Neural crest cell (in vitro differentiated cells): ENCODE measurements at places on chromosomes 7 and 10. TPM values are rescaled to one million over a fixed set of nuclear protein-coding genes. Genes with fewer than 3 reads are reported as not detected.

- no peak for DNase-seq
These were observed 345.2 kb upstream of the SHH start for GRCh38 chr7:156157409-156158012.

GRCh38 chr7:131203291-131203976 is 124.2 kb upstream of the MKLN1 start:
- DNase-seq: no peak

DNA sequence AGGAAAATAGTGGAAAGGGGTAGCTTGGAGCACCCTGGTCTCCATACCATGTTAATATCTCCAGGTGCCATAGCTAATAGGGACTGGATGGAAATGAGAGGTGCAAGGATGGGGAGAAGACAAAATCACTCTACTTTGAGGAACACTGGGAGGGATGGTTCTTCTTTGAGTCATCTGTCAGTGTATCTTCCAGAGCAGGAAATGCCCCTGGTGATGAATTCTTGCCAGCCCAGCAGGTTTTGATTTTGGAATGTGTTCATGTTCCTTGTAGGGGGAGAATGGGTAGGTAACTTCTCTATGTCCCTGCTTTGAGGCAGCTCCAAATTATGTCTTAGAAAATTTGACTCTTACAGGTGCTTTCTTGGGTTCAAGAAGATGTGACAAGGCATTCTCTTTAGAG is 177.0 kb upstream of the GLI3 start:
- DNase-seq: no peak

- no peak for DNase-seq
These were observed 20.8 kb downstream of the ZDHHC16 start for GRCh38 chr10:97466755-97467154.

DNA sequence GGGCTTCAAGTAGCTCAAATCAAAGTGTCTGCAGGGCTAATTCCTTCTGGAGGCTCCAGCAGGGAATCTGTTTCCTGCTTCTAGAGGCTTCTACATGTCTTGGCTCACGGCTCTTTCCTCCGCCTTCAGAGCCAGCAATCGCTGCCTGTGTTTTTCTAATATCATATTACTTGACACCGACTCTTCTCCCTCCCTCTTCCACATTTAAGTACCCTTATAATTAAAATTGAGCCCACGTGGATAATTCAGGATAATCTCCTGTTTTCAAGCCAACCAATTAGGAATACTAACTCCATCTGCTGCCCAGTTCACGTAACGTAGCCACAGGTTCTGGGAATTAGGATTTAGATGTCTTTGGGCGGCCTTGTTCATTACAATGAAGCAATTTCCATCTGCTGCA is 372.2 kb downstream of the DPP6 start:
- no peak for DNase-seq

GRCh38 chr10:80622153-80622552 is 84.5 kb downstream of the SH2D4B start:
- DNase-seq: no peak

GRCh38 chr10:59623133-59624121 is 86.2 kb downstream of the SLC16A9 start:
- DNase-seq: no peak

DNA sequence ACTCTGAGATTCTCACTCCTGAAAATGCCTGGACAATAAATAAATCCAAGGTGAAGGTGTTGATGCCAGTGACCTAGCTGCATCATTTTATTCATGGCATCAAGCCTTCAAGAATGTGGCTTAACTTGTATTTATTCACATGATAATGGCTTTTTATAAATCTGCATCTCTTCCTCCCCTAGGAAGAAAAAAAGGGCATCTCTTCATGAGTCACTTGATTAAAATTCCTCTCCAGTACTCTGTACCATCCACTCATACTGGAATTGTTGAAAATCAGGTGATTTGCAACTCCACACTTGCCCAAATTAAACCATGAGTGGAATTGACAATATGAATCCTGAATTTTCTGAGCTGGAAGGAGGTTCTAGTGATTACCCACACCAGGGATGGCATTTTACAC is 30.2 kb downstream of the PTPRE start:
- no peak for DNase-seq

- DNase-seq: no peak
These were observed 59.7 kb downstream of the DNAJB6 start for GRCh38 chr7:157396316-157397035.

GRCh38 chr7:127892488-127893314 is 138.5 kb downstream of the LRRC4 start:
- DNase-seq: no peak

GRCh38 chr10:21449288-21449966 is 76.1 kb downstream of the SKIDA1 start:
- DNase-seq: no peak

GRCh38 chr7:131498237-131498885 is 58.1 kb downstream of the PODXL start:
- no peak for DNase-seq

- DNase-seq: no peak
These were observed 13.7 kb downstream of the CISD1 start for GRCh38 chr10:58282615-58283014.

DNA sequence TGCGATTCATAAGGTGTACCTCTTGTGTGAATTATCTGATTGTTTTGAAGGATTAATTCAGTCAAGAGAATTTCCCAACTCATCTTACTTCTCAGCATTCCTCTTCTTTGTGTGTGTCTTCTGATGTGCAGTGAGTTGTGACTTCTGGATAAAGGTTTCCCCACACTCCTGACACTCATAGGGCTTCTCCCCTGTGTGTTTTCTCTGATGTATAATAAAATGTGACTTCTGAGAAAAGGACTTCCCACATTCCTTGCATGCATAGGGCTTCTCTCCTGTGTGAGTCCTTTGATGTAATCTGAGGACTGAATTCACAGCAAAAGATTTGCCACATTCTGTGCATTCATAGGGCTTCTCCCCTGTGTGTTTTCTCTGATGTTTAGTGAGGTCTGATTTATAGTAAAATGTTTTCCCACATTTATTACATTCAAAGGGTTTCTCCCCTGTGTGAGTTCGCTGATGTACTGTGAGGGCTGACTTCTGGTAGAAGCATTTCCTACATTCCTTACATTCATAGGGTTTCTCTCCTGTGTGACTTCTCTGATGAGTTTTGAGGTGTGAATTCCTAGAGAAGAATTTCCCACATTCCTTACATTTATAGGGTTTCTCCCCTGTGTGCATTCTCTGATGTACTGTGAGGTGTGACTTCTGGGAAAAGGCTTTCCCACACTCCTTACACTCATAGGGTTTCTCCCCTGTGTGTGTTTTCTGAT is 24.2 kb downstream of the ZNF25 start:
- DNase-seq: no peak

GRCh38 chr7:43010061-43010460 is 77.9 kb downstream of the MRPL32 start:
- no peak for DNase-seq

- peak; percentile 83 for DNase-seq
These were observed 5.2 kb downstream of the DMBT1 start for GRCh38 chr10:122565766-122566206.

GRCh38 chr10:6988654-6989053 is 408.6 kb upstream of the PRKCQ start:
- no peak for DNase-seq

- DNase-seq: peak; percentile 46
These were observed 95.2 kb downstream of the CLEC2L start for GRCh38 chr7:139618482-139619366.

DNA sequence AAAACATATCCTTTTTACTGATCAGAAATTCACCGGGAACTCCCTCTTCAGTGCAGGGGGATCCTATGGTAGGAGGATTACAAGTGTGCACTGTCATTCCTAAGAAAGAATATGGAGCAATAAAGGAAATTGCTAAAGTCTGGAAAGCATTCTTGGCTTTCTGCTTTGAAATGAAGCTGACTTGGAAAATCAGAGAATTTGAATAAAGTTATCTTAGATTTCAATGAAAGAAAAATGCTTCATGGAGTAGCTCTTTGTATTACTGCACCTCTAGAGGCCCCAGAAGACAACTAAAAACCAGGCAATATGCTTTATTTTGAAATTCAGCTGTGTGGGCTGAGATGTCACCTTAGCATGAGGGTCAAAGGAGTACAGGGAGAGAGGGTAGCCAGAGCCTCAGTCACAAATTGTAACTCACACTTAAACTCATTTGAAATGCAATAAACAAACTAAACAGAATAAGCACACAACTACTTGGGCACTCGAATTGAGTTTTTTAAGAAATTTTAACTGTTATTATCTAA is 102.5 kb downstream of the IMMP2L start:
- DNase-seq: no peak

GRCh38 chr10:16999665-17000451 is 129.8 kb downstream of the CUBN start:
- no peak for DNase-seq

DNA sequence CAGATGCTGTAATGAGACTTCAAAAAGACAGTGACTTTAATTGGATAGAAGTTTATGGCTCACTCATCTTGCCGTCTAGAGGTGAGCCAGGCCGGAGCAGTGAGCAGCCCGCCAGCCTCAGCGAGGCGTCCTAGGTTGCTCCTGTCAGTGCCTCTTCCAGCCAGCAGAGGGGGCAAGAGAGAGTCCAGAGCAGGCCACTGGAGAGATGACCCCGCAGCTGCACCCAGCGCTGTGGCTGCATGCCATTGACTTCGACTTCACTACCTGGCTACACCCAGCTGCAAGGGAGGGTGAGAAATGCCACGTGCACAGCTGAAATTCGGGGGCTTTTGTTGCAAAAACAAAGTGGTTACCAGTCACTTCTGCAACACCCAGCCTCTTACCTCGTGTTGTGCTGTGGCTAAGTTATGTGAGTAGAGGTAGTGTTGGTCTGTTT is 26.5 kb downstream of the NUB1 start:
- DNase-seq: peak; percentile 90

DNA sequence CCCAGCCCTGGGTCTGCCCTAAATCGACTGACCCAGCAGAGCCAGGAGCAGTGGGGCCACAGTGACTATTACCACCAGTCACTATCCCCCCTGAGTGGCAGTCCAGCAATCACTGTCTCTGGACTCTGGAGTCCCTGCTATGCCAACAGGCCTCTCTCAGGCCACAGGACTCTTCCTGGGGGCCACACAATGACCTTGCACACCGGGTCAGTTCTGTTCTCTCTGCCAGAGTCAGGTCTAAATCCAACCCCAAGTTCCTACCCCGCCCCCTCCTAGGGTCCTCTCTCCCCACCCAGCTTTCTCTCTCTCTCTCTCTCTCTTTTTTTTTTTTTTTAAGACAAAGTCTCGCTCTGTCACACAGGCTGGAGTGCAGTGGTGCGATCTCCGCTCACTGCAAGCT is 21.6 kb downstream of the GRID2IP start:
- no peak for DNase-seq

MYO1G gene
- 0.49 and 0.64 TPM in 2 replicates for total RNA-seq

PNLIP gene
- total RNA-seq: not detected in 2 replicates

VWA2 gene
- not detected in 2 replicates for total RNA-seq

ABHD11 gene
- 23.3 and 26.4 TPM in 2 replicates for total RNA-seq

CYP2C19 gene
- not detected in 2 replicates for total RNA-seq

TMEM229A gene
- total RNA-seq: 10.3 and 10.9 TPM in 2 replicates

KIFBP gene
- 27.7 and 27.8 TPM in 2 replicates for total RNA-seq

STEAP2 gene
- total RNA-seq: 1.1 and 1.6 TPM in 2 replicates

SNCG gene
- 7.8 and 8.2 TPM in 2 replicates for total RNA-seq
